ENCODE measurements at places on chromosomes 11 and 22.

DNA sequence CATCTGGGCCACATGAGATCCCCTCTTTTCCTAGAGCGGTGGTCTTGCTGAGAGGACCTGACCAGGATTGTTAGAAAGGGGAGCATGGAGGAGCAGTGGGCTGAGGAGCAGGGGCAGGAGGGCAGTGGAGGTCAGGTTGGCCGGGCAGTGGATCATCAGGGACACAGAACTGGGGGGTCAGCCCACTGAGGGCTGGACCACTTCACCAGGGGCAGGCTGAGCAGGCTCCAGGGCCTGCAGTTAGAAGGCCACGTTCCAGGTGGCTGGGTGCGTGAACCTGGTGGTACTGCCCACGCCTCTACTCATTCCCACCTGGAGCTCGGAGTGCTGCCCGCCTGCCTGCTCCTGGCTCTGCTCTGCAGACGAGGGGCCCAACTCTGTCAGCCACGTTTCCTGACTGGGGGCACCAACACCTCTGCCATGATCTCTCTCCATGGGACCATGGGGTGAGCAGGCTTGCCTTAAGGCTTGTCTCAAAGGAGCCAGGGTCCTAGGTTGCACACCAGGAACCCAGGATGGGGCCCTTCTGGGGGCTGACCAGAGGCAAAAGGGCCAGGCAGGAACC is 9.7 kb downstream of the MRGPRF start:
- no peak for DNase-seq

- no peak for DNase-seq
These were observed 19.1 kb downstream of the INCENP start for GRCh38 chr11:62142921-62143320.

DNA sequence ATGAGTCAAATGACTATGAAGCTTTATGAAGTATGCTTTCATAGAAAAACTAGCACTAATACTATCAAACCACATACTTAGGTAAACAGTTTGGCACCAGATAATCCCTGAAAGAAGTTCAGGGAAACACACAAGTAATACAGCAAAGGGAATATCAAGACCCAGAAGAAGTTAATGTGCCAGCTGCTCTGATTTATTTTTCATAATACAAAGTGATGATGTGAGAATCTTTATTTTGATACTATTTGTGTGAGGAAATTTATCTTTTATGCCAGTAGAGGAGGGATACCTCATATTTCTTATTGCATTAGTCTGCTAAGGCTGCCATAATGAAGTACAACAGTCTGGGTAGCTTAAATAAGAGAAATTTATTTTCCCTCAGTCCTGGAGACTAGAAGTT is 67.7 kb upstream of the ANO3 start:
- DNase-seq = no peak

DNA sequence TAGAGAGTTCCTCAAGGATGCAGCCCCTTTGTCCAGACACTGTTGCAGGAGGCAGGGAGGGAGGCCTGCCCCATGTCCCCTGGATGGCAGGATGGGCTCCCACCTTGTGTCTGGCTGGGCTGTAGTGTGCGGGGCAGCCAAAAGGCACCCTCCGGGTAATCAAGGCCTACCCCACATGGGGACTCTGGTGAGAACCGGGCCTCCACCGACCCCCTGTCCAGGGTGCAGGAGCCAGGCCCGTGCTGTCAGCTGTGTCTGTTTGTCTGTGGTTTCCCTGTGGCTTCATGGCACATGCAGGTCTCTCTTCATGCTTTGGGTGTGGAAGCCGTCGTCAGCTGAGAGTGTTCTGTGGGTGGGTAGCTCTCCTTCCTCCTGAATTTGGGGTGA is 1240.9 kb downstream of the BRD1 start:
- no peak for DNase-seq

- no peak for DNase-seq
These were observed 88.9 kb upstream of the TNRC6B start for GRCh38 chr22:40088818-40089217.

GRCh38 chr22:20587206-20587958 is 80.0 kb downstream of the MED15 start:
- DNase-seq = no peak
